ENCODE measurements at places on chromosomes 4 and X.

- DNase-seq, result peak; percentile 73
These were observed 622 bp downstream of the TAFAZZIN start for GRCh38 chrX:154411981-154412340.

- DNase-seq, result no peak
These were observed 178.7 kb upstream of the EMCN start for GRCh38 chr4:100696531-100696930.

- DNase-seq, result no peak
These were observed 549.7 kb upstream of the TENM3 start for GRCh38 chr4:181693517-181693916.

GRCh38 chrX:63744850-63745394 is 40.1 kb downstream of the ARHGEF9 start:
- DNase-seq, result no peak

DNA sequence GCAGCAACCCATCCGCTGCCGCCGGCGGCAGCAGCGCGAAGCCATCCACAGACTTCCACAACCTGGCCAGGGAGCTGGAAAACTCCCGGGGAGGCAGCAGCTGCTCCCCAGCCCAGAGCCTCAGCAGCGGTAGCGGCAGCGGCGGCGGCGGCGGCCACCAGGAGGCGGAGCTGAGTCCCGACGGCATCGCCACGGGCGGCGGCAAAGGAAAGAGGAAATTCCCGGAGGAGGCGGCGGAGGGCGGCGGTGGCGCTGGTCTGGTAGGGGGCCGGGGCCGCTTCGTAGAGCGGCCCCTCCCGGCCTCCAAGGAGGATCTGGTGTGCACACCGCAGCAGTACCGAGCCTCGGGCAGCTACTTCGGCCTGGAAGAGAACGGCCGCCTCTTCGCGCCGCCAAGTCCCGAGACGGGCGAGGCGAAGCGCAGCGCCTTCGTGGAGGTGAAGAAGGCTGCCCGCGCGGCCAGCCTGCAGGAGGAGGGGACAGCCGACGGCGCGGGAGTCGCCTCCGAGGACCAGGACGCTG is 4.9 kb downstream of the PRDM8 start:
- DNase-seq, result peak; percentile 85

GRCh38 chr4:23384741-23385140 is 505.1 kb downstream of the PPARGC1A start:
- DNase-seq, result no peak

- no peak for DNase-seq
These were observed 141.0 kb downstream of the CHM start for GRCh38 chrX:85906399-85906798.

Data from stimulated activated CD4-positive, alpha-beta T cell treated with anti-CD3 and anti-CD28 coated beads, Interleukin-2, amount 100 ng/mL, for 24 hours (primary cell).